Stimulated activated naive CD8-positive, alpha-beta T cell treated with anti-CD3 and anti-CD28 coated beads, Interleukin-15, amount 100 ng/mL, for 72 hours (primary cell): ENCODE measurements at places on chromosomes 3 and 15.

- no peak for DNase-seq
Measured at GRCh38 chr15:77854980-77855379, 222.3 kb upstream of the LINGO1 start.

- DNase-seq, result no peak
Measured at GRCh38 chr3:158683230-158683962, 10.9 kb upstream of the LXN start.

DNA sequence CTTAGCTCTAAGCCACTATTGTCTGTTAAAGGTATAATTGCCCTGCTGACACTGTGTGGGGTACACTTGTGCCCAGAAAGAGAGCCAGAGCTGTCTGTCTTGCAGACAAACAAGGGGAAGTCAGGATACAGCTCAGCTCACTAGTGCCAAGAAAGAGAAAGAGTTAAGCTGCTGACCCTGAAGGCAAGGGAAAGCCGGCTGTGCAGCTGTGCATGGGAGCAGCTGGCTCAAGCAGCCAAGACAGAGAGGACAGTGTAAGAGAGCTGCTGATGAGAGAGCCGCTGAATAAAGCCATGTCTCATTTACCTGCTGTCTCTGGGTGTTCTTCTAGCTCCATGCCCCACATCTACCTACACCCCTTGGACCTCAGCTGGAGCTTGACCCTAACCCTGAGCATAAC lies 428.1 kb upstream of the NAALADL2 start:
- no peak for DNase-seq

- DNase-seq, result no peak
Measured at GRCh38 chr15:68126396-68126795, 72.3 kb downstream of the PIAS1 start.

GRCh38 chr15:34984889-34985630 lies 3.0 kb downstream of the ZNF770 start:
- DNase-seq, result no peak

DNA sequence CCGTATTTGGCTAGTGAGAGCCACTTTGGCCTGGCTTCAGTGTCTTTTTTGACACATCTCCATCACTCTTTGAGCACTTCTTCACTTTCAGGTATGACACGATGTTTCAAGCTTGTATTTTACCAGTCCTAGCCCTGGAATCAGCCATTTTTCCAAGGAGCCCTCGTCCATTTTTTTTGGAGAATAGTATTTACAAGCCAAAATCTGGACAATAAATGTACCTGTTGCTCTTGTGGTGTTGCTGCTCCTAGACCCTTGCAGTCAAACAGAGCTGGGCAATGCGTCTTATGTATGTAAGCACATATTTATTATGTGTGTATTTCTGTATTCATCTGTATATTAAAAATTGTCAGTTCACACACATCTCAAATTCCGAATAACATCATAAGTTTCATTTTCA lies 231.2 kb downstream of the THSD4 start:
- DNase-seq, result no peak

- DNase-seq, result no peak
Measured at GRCh38 chr3:130686833-130687232, 59.8 kb downstream of the PIK3R4 start.

DNA sequence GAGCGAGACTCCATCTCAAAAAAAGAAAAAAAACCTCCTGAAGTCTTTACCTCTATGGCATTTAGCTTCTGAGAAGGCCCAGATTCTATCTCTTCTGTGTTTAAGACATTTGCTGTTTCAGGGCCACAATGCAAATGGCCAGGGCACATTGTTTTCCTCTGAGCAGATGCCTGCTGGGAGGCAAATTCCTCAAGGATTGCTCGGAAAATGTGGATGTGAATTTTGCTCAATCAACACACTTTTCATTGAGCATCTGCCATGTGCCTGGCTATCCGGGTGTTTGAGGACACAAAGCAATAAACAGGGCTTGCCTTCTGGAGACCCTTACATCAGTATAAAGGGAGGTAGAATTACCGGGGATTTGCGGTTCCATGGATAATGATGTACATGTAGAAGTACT lies 20.0 kb downstream of the TRIM71 start:
- no peak for DNase-seq

- no peak for DNase-seq
Measured at GRCh38 chr3:14422016-14422963, 19.9 kb downstream of the SLC6A6 start.

DNA sequence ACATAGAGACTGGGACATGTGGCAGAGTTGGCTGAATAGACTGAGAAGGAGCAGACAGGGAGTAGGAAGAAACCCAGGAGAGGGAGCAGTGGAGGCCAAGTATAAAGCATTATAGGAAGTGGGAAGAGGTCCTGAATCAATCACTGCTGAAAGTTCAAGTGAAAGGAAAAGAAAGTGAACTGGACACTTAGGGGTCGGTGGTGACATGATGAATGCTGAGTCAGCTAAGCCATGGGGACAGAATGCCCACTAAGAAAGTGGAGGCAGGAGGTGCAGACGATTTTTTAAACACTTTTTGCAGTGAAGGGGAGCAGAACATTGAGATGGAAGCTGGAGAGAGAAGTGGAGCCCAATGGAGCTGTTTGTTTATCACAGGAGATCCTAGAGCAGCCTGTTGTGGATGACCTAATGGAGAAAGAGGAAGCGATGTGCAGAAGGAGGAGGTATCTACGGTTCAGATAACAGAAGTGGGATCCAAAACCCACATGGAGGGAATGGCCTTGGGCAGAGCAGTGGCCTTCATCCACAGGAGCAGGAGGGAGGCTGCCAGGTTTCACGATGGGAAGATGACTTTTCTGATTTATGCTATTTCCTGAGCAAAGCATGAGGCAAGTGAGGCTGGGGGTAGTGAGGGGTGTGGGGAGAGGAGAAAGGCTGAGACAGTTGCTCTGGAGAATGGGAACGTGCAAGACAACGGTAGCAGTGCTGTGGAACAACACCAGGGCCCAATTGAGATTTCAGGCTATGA lies 208.2 kb downstream of the RPLP1 start:
- no peak for DNase-seq

GRCh38 chr15:28006116-28006905 lies 92.8 kb downstream of the OCA2 start:
- DNase-seq, result no peak

GRCh38 chr3:110016235-110016815 lies 679.0 kb upstream of the DPPA4 start:
- no peak for DNase-seq

DNA sequence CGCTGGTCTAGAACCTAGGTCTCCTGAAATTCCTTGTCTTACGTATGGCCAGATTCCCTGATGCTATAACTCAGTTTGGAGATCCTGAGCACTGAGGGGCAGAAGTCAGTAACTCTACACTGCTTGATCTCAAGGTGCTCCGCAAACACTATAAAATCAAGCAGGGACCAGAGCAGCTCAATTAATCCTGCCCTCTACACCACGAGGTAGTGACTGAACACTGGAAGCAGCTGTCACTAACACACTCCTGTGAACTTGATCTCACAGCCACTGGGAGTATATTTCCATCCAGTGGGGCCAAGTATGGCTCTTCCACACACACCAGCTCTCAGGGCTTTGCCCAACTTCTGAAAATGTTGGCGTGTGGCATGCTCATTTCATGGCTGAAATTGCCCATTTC lies 51.0 kb downstream of the EDEM1 start:
- no peak for DNase-seq

GRCh38 chr3:13037458-13038117 lies 35.6 kb downstream of the IQSEC1 start:
- no peak for DNase-seq

GRCh38 chr15:93460717-93461116 lies 371.7 kb upstream of the RGMA start:
- no peak for DNase-seq

- no peak for DNase-seq
Measured at GRCh38 chr3:167876620-167877281, 141.2 kb downstream of the SERPINI1 start.

DNA sequence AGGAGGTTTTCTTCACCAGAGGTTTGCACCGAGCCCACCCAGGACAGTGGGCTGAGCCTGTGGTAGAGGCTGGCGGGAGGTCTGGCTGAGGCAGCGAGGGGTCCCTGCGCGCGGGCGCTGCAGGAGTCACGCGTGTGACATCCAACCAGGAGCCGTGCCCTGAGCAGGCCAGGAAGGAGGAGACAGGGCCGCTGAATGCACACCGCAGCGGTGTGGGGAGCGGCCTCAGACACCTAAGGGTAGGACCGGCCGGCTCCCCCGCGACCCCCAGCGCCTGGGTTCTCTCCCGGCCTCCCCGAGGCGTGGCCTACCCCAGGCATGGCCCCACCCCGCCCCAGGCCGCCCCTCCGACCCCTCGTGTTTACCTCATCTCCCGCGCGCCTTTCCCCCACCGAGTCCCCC lies 412 bp downstream of the SLC41A3 start:
- peak; percentile 61 for DNase-seq

- no peak for DNase-seq
Measured at GRCh38 chr3:116164039-116164438, 281.2 kb downstream of the LSAMP start.

GRCh38 chr3:71416876-71417275 lies 166.7 kb downstream of the FOXP1 start:
- peak; percentile 70 for DNase-seq

- DNase-seq, result no peak
Measured at GRCh38 chr3:10933805-10934481, 58.6 kb upstream of the SLC6A1 start.

GRCh38 chr15:70433586-70434324 lies 329.6 kb downstream of the UACA start:
- DNase-seq, result no peak

DNA sequence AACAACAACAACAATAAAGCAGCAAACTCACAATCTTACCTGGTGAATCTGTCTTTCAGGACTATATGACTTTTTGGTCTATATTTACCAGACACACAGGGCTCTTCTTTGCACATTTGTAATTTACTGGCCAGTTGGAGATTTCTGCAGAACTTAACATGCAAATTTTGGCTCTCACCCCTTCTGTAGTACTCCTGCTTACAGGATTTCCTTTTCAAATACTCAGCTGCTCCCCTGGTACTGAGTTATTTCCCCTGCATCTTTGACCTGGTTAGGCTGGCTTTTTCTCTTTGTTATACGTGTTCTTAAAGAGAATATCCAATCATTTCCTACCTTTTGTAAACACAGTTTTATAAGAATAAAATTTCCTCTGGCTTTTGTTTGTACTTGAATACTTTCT lies 228.0 kb downstream of the MBNL1 start:
- DNase-seq, result no peak

- DNase-seq, result no peak
Measured at GRCh38 chr15:71093054-71094024, 21.9 kb upstream of the THSD4 start.

DNA sequence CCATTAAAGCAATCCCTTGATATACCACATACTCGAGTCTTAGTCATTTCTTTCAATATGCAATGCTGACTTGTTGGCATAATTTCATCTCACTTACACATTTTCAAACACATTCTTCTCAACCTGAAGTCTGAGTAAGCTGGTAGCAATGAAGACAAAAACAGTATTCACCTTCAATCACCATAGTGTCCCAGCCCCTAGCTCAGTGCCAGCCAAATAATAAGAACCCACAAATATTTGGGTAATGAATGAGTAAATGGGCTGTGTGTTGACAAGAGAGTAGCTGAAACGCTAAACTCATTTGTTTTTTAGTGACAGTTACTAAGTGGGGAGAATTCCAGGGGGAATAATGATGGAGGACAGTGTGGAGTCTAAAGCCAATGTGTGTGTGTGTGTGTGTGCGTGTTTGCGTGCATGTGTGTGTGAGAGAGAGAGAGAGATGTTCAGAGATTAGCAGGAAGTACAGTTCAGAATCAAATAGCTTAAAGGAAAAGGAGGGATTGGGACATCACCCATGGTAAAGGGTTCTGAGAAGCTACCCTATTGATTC lies 165.7 kb downstream of the GAP43 start:
- DNase-seq, result no peak

DNA sequence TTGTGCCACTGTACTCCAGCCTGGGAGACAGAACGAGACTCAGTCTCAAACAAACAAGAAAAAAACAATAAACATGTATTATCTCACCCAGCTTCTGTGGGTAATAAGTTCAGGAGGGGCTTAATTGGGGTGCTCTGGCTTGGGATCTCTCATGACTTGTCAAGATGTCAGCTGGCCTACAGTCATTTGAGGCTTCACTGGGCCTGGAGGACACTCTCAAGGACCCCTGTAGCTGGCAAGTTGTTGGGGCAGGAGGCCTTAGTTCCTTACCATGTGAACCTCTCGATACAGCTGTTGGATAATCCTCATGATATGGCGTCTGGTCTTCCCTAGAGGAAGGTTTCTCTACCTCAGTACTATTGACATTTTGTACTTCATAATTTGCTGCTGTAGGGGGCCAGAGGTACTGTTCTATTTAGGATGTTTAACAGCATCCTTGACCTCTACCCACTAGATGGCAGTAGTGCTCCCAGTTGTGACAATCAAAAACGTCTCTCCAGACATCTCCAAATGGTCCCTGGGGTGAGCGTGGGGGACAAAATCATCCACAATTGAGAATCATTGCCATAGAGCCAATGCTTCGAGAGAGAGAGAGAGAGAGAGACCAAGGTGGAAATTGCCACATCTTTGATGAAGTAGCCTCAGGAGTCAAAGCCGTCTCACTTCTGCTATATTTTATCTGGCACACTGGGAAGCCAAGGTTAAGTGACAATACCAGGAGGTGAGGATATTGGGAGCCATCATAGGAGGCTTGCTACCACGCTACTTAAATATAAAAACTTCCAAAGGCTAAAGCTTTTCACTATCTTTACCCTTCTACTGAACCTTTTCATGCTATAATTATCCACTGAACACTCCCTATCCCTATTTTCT lies 23.9 kb upstream of the SLTM start:
- DNase-seq, result peak; percentile 58

- DNase-seq, result no peak
Measured at GRCh38 chr3:147630921-147631415, 221.8 kb downstream of the ZIC1 start.

- no peak for DNase-seq
Measured at GRCh38 chr15:36940636-36941260, 159.6 kb downstream of the MEIS2 start.

GRCh38 chr3:99909714-99910495 lies 92.2 kb downstream of the CMSS1 start:
- no peak for DNase-seq

DNA sequence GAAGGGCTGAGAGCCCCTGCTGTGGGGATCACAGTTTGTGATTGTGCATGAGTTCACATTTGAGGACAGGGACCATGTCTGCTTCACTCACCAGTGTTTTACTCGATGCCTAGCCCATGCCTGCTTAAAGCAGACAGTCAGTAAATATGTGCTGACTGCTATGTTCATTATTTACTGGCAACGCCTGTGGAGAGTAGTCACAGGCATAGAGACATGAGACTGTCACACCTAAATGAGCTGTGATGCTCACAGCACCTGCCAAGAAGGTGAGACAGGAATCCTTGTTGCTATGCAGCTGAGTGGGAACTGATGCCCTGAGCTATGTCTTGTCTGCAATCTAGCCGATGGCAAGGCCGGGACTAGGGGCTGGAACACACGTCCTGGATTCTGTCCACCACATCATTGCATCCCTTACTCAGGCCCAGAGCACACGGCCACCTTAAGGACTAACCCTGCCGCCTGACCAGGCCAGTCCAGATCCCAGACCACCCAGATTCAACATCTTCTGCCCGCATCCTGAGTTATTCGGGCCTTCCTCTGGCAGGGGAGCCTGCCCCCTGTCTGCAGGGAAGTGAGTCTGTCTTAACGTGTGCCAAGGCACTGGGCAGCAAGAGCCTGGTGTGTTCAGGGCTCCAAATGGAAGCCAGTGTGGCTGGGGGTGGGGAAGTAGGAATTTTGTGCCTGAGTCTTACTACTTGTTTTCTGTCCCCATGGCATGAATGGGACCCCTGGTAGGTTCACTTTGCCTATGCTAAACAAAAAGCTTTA lies 44.8 kb downstream of the FGD5 start:
- no peak for DNase-seq

- no peak for DNase-seq
Measured at GRCh38 chr3:44184319-44184953, 57.2 kb upstream of the TOPAZ1 start.

GRCh38 chr3:73559749-73560148 lies 65.0 kb downstream of the PDZRN3 start:
- no peak for DNase-seq
